ENCODE measurements at places on chromosomes 16 and 17. TPM values are rescaled to one million over a fixed set of nuclear protein-coding genes. Genes with fewer than 3 reads are reported as not detected.

DNA sequence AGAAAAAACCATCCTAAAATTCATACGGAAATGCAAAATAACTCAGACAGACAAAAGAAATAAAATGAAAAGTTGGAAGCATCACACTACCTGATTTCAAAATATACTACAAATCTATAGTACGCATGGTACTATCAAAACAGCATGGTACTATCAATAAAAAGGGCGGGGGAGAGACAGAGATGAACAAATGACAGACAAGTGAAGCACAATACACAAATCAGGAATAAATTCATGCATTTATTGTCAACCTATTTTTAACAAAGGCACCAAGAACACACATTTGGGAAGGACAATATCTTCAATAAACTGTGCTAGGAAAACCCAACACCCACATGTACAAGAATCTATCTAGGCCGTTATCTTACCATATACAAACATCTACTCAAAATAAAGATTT lies 207.4 kb upstream of the WSB1 start:
- DNase-seq: no peak

The CCDC43 gene
- 42.6 TPM for total RNA-seq

- no peak for DNase-seq
Observed at GRCh38 chr16:29909391-29909790, 9.1 kb downstream of the ASPHD1 start.

The PRAC1 gene
- total RNA-seq: not detected

DNA sequence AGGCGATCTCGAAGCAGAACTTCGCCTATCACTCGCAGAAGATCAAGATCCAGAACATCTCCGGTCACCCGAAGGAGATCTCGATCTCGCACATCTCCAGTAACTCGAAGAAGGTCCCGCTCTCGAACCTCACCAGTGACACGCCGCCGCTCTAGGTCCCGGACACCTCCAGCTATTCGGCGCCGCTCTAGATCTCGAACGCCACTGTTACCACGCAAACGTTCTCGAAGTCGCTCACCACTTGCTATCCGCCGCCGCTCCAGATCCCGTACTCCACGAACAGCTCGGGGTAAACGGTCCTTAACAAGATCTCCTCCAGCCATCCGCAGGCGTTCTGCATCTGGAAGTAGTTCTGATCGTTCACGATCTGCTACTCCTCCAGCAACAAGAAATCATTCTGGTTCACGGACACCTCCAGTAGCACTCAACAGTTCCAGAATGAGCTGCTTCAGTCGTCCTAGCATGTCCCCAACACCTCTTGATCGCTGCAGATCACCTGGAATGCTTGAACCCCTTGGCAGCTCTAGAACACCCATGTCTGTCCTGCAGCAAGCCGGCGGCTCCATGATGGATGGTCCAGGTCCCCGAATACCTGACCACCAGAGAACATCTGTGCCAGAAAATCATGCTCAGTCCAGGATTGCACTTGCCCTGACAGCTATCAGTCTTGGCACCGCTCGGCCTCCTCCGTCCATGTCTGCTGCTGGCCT lies 10.5 kb downstream of the ELOB start:
- no peak for DNase-seq

- DNase-seq: no peak
Observed at GRCh38 chr17:35898283-35899070, 18.3 kb upstream of the CCL5 start.

DNA sequence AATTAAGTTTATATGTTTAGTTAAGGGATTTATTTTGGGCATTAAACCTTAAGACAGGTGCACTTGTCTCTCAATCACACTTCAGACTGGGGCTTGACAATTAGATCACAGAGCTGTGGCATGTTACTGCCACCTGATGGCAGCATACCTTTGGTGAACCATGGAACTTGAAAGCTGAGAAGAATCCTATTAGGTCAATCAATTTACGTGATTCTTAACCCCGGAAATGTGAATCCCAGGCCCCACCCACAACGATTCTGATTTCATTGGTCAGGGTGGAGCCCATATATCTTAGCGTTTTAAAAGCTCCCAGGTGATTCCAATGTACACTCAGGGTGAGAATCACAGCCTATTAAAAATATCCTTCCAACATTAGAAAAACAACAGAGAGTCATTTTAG lies 91.0 kb downstream of the GSG1L start:
- DNase-seq: no peak

DNA sequence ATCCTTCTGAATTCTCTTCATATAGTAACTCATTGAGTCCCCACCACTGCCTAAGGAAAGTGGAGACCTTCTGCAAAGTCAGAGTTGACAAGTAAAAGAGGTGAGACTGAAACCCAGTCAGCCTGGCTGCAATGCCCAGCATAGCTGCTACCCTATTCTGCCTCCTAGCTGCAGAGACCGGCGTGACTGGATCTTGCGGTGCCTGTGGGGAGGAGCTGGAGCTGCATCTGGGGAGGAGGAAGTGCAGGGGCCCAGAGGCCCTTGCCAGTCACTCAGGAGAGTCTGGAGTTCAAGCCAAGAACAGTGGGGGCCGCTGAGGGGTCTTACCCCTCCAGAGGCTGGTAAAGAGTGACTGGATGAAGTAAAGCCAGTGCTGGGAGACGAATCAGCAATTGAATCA lies 35.0 kb upstream of the ZNF423 start:
- no peak for DNase-seq

The NFE2L1 gene
- total RNA-seq: 92.0 TPM

DNA sequence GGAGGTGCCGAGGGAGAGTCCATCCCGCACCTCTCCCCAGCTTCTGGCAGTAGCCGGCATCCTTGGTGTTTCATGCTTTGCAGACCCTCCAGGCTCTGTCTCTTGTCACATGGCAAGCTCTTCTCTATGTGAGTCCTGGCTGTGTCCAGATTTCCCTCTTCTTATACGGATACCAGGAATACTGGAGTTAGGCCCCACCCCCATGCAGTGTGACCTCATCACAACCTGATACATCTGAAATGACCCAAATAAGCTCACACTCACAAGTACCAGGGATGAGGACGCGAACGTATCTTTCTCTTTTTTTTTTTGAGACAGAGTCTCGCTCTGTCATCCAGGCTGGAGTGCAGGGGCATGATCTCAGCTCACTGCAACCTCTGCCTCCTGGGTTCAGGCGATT lies 23.3 kb downstream of the TRAP1 start:
- DNase-seq: no peak

DNA sequence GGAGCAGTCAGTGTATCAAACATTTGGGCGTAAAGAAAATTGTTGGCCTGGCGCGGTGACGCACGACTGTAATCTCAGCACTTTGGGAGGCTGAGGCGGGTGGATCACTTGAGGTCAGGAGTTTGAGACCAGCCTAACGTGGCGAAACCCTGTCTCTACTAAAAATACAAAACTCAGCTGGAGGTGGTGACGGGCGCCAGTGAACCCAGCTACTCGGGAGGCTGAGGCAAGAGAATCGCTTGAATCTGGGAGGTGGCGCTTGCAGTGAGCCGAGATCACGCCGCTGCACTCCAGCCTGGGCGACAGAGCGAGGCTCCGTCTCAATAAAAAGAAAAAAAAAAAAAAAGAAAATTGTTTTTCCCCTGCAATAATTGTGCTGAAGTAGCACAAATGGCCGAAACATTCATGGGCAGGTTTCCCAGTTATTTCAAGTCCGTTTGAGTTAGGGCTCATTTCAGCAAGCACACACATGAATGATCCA lies 1.4 kb downstream of the GCSH start:
- no peak for DNase-seq

The TMEM101 gene
- 31.6 TPM for total RNA-seq

GRCh38 chr17:66971264-66971663 lies 6.8 kb downstream of the CACNG4 start:
- no peak for DNase-seq

DNA sequence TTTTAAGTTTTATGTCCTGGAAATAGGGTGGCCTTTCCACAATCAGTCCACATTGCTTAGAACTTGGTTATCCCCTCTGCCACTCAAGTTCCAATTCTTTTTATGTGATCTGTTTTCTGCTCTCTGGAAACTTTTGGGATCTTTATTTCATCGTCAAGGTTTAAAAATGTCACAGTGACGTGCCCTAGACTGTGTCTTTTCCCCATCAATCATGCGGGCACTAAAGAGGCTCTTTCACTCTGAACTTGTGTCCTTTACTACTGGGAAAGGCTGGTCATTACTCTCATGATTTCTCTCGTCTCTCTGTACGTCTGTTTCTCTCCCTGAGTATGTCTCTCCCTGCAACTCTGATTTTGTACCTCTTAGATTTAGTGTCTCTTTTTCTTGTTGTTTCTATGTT lies 189.8 kb upstream of the AXIN2 start:
- no peak for DNase-seq

The KRT9 gene
- total RNA-seq: not detected

DNA sequence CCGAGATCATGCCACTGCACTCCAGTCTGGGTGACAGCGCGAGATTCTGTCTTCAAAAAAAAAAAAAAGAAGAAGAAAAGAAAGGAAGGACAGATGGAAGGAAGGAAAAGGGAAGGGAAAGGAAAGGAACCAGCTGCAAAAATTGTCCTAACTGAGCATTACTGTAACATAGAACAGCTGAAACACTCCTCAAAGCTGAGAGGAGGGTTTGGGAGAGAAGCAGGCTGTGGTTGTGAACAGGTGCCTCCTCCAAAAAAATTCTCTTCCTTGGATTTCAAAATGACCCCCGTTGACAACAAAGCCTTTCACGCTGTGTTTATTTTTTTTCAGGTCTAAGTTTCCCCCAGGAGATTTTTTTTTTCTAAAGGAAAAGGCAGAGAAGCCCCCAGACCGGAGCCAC lies 541.4 kb downstream of the WWOX start:
- no peak for DNase-seq

The PIK3R5 gene
- total RNA-seq: 33.6 TPM

GRCh38 chr16:48374255-48374654 lies 11.0 kb downstream of the SIAH1 start:
- DNase-seq: no peak

DNA sequence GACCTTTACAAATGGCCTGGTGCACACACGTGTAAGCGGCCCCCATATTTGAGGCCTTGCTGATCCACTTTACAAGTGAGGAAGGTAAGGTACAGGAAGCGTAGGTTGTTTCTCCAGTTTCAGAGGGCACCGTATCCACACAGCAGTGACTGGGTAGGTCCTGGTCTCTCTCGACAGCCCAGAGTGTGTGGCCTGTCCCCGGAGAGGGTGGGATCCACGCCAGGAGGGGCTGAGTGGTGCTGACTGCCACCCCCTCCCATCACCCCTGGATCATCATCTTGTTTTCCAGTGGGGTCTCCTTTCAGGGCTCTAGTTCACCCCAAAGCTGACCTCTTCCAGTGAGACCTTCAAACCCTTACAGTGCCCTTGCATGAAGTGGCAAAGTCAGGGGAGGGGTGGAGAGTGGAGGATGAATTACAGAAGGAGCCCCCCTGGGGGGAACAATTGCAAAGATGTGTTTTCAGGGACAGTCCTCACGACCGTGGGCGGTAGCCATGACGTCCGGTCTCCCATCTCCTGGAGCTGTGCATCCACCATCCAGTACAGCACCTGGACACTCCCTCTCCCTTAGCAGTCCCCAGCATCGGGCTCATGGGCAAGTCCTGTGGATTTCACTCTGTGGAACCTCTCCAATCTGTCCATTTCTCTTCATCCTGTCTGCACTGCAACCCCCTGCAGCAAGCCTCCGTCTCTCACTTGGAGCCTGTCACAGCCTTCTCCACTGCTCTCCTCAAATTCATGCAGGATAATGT lies 4.5 kb upstream of the BANP start:
- no peak for DNase-seq

The KRT36 gene
- not detected for total RNA-seq

The TM4SF5 gene
- not detected for total RNA-seq

- no peak for DNase-seq
Observed at GRCh38 chr17:13415871-13416416, 185.8 kb downstream of the HS3ST3A1 start.

DNA sequence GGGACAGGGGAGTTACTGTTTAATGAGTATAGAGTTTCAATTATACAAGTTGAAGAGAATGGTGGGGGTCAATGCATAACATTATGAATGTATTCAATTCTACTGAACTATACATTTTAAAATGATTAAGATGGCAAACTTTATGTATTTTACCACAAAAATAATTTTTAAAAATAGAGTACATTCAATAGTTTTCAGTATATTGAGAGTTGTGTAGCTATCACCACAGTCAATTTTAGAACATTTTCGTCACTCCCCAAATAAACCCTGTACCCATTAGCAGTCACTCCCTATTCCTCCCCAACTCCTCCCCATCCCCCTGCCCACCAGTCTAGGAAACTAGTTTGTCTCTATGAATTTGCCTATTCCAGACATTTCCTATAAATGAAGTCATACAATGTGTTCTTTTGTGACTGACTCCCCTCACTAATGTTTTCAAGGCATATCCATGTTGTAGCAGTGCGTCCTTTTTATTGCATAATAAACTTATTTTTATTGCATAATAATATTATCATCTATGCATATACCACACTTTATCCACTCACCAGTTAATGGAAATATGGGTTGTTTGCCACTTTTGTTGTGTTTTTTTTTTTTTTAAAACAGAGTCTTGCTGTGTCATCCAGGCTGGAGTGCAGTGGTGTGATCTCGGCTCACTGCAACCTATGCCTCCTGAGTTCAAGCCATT lies 52.5 kb upstream of the ERN1 start:
- DNase-seq: no peak

The USP6 gene
- 0.03 TPM for total RNA-seq

The MYO15A gene
- 0.34 TPM for total RNA-seq

Data from activated T-helper 1 cell treated with anti-CD3 and anti-CD28 coated beads, Interleukin-12 subunit alpha, Interleukin-12 subunit beta, Interleukin-2, Interleukin-4 antibody, amounts not matched to agents 30 ng/mL and 10 ng/mL and 1 ng/mL, durations not matched to agents 14 hours and 24 hours and 36 hours (primary cell).